ENCODE measurements at places on chromosomes 1 and 21.
A peak's percentile ranks its signal among the peaks of the same experiment; 100 is the strongest.

- DNase-seq = no peak
Measured at GRCh38 chr1:244839656-244840055, 4.2 kb downstream of the COX20 start.

DNA sequence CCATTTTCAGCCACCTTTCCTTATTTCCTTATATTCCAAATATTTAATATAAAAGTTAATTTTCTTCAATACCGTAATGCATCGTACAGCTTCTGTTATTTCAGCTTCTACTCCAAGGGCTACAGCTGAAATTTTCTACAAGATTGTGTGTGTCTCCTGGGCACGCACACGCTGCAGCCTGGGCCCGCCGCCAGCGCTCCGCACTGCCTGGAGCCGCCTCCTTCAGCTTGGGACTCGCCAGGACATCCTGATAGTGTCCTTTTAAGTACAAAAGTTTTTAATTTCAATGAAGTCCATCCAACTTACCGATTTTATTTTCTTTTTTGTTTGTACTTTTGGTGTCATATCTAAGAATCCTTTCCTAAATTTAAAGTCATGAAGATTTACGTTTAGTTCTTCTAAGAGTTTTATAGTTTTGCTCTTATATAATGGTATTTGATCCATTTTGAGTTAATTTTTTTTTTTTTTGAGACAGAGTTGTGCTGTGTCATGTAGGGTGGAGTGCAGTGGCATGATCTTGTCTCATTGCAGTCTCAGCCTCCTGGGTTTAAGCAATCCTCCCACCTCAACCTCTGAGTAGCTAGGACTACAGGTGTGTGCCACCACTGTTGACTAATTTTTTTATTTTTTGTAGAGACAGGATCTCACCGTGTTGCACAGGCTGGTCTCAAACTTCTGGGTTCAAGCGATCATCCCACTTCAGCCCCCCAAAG, 82.8 kb downstream of the AXDND1 start:
- no peak for DNase-seq

- no peak for DNase-seq
Measured at GRCh38 chr21:43590194-43590593, 69.1 kb downstream of the HSF2BP start.

GRCh38 chr1:54120698-54121481, 31.9 kb downstream of the CDCP2 start:
- no peak for DNase-seq

- peak; percentile 68 for DNase-seq
Measured at GRCh38 chr1:149962039-149962647, 25.5 kb upstream of the MTMR11 start.

DNA sequence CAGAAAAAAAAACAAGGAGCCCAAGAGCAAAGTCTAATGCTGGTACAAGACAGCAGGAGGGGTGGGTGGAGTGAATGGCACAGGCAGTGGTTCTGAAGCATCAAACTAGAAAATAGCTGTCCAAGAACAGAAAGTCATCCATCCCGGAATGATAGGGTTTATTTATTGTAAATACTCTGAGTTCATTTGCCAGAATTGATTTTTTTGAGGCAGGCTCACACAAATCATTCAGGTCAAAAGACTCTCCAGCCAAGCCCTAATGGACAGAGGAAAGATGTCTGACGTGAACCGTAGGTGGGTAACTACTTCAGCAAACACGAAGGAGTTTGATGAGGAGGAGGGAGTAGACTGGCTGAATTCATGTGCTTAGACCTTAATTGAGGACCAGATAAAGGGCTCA, 13.8 kb upstream of the DISP1 start:
- no peak for DNase-seq

DNA sequence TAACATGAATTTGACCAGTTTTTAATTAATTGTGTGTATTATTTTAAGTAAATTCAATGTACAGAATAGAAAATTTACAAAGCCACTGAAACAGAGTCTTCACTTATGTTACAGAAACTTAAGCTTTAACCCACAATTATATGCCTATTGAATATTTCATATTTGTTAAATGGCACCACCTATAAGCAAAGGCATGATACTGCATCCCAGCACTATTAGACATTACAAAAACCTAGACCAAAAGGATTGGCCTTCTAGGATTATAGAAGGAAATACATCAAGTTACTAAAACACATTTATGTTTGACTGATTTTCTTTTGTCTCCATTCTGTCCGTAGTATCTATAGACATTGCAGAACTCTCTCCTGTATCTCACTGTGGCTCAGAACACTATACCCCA, 578.1 kb downstream of the AJAP1 start:
- no peak for DNase-seq

DNA sequence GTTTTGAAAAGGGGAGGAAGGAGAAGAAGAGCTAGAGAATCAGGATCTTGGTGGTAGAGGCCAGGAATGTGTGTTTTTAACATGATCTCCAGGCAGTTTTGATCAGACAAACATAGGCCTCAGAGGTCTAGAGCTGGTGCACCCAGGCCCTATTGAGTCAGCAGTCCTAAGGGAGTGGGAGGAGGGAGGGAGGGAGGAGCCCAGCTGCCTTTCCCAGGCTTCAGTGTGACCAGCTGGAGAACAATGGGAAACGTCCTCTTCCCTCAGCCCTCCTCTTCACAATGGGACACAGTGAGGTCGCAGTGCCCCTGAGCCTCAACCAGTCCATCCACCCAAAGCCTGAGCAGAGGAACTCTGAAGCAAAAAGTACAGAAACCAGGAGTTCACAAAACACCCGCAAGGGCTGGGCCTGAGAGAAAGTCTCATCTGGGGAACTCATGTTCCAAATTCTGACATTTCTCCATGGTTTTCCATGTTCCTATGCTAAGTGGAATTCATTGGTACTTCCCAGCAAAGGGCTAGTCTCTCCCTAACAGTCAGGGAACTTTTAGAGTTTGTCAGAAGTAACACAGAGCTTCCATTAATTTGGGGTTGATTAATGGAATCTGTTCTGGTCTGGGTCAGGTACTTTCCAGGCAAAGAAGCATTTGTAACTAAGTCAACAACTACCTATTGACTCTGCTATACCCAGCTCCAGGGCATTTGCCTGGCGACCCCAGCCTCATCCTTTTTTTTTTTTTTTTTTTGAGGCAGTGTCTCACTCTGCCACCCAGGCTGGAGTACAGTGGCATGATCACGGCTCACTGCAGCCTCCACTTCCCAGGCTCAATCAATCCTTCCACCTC, 37.5 kb downstream of the ELAPOR1 start:
- DNase-seq = no peak

GRCh38 chr1:183218971-183219615, 33.0 kb downstream of the LAMC2 start:
- peak; percentile 53 for DNase-seq

DNA sequence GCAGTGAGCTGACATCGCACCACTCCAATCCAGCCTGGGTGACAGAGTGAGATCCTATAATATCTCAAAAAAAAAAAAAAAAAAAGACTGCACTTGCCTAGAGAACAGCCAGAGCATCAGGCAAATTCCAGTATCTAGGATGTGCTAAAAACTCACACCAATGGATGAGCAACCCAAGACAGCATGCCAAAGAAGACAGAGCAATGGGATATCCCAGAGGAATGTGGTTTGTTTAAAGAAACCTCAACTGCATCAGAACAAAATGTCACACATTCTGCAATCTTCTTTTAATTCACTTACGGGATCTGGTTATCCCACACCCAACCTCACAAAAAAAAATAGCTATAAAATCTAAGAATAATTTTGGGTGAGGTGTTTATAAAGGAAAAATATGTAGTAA, 7.3 kb downstream of the KCNH1 start:
- DNase-seq = no peak

GRCh38 chr21:31429506-31429905, 85.4 kb upstream of the TIAM1 start:
- DNase-seq = no peak

DNA sequence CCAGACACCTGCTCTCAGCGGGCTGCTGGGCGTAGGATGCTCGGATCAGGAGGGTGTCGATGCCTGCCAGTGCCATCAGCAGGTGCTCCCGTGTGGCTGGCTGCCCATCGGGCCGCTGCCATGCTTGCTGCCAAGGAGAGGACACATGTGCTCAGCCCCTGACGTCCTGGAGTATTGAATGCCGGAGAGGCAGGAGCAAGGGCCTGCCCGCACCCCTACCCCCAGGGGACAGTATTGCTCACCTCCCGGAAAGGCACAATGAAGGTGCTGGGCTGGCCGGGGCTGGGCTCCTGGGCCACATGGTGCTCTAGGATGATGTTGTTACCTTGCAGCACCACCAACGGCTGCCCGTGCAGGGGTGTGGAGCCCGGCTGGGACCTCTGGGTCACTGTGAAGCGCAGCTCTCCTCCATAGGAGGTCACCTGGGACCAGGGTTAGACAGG, 61.5 kb downstream of the HSPG2 start:
- no peak for DNase-seq

GRCh38 chr1:150118716-150119115, 31.0 kb upstream of the PLEKHO1 start:
- DNase-seq = no peak

- DNase-seq = peak; percentile 93
Measured at GRCh38 chr1:63367215-63368103, at the start of gene ALG6. Gene ALG6 (plus strand): TSS chr1:63367627. CDS start chr1:63370978, 3,351 bp downstream.

GRCh38 chr21:36910581-36911307, 55.7 kb downstream of the HLCS start:
- no peak for DNase-seq

DNA sequence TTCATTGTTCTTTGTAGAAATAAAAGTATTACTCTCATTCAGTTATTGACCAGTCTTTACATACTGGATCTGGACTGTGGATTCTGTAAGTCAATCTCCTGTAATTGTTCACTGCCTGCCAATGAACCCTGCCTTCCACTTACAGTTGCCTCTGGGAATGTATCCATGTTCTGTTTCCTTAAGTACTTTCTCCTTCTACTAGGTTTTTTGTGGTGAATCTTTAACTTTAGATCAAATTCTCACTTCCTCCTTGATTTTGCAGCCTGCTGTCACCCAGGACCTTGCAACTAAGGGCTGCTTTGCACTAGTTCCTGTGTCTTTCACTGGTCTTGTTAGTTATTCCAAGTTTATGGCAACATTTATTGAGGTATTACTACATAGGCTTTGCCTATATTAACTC, 28.2 kb upstream of the ANKRD13C start:
- no peak for DNase-seq

DNA sequence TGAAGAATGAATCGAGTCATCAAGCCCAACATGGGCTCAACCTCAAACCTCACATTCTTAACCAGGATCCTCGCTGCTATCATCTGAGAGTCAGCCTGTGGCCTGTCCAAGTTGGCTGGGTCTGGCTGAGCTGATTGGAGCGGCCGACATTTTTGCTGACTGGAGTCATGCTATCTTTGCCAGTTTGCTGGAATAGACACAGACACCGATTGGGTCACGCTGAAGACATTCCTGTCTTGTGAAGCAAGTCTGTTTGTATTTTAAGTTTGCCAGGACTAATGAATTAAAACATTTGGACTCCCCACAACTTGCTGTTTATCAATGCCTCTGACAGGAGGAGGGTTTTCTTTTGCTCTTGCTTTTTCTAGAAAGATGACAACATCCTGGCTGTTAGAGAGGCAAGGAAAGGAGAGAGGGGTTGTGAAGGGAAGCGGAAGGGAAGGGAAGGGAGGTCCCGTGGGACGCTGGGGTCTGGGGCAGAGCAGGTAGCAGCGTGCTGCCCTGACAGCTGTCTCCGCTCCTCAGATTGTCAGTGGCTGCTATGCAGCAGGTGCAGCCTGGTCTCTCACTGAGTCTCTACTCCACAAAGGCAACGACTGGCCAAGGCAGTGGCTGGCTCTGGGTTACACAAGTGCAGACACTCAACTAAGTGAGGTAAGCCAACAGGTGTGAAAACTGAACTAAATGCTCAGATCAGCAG, at the start of gene MAP3K7CL:
MAP3K7CL (plus strand) TSS at position 375 of the 700 bp plus-strand sequence. CDS start 2,701 bp downstream, outside the sequence.
- no peak for DNase-seq

- DNase-seq = no peak
Measured at GRCh38 chr1:78211483-78212092, 165.8 kb downstream of the GIPC2 start.

DNA sequence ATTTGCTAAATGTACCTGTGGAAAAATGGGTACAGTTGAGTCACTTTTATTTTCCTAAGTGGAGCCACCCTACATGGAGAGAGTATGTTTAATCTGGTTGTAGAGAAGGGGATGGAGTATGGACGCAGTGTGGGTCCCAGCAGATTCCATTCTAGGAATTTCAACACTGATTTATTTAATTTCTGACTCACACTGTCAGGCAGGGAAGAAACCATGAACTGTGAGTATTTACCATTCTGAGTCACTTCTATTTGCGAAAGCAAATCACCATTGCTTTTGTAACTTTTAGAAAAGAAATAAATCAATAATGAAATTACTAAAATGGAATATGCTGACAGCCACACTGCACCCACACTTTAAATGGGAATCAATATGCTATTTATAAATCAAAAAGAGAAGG, 339.0 kb downstream of the DSCAM start:
- no peak for DNase-seq

- DNase-seq = no peak
Measured at GRCh38 chr1:237841485-237841884, 49.2 kb downstream of the ZP4 start.

DNA sequence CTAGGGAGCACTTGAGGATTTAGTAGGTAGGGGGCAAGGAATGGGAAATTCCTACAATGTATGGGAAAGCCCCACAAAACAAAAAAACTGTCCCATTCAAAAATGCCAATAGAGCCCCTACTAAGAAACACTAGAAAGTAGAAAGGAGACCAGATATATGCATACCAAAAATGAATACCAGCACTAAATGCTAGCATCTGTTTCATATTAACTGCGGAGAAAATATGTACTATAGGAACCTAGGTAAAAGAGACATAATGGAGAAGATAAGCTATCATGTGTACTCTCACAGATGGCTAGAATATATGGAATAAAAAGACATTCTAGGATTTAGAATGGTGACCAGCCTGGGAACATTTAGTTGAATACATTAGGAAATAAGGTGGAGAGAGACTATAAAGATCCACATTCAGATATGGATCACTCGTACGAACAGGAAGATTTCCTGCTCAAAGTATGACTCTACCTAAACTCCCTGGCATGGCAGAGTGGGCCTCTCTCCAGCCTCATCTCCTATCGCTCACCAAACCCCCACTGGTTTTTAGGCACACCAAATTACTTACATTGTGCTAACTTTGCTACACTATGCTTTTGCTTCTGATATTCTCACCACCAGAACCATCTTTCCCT, 18.3 kb downstream of the ZNHIT6 start:
- no peak for DNase-seq

DNA sequence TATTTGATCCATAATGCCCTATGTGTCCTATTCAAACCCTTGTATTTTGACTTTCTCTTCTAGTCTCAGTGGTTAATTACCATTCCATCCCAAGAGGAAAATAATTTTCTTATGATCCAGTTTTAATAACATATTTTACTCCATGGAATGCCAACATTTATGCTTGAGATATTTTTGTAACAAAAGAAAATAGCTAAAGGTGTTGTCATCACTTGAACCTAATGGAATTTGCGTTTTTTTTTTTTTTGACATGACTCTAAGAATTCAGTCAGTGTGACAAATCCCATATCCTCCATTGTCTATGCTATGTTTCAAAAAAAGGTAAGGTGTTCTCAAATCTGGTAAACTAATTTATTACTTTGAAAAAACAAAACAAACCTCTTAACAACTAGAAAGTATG, 324.1 kb upstream of the ADAMTS5 start:
- DNase-seq = no peak
